AG09309 (cell line): ENCODE measurements at places on chromosomes 4 and X.

- no peak for DNase-seq
Observed at GRCh38 chr4:106268786-106269185, 47.2 kb downstream of the TBCK start.

DNA sequence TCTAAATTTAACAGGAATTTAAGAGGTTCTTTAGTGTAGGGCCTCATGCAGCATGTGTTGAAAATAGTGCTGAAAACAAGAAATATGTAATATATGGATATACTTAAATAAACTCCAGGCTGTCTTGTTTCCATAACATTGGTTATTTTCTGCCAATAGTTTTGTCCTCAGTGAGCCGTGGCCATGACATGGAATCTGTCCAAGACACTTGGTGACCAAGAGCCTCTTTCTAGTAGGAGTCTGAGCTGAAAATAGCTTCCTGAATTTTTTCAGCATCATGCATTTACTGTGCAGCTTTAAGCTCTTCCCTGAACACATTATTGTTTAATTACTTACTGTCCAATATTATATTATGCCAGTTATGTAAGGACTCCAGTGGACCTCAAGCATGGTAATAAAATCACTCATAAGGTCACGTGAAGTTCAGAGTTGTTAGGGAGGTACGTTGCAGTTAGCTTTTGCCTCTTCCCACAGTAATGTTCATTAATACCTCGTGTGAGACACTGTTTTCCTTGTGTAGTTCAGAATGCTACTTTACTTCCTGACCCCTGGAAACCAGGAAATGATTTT lies 488.2 kb downstream of the GRID2 start:
- no peak for DNase-seq

DNA sequence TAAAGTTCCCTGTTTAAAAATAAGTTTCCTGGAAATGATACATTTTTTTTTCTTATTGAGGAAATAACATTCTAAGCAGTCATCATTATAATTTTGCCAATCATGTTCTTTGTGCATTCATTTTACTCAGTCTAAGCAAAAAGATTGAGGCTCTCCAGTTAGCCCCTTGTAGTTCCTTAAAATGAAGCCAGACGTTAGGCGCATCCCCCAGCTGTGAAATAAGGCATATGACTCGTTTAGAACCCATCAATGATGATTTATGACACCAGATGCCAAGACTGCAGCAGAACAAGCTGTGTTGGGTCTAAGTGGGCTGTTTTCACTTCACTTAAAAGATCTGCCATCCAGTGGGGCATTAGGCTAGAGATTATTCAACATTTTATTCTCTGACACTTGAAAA lies 17.0 kb downstream of the PDGFC start:
- DNase-seq = no peak

GRCh38 chr4:117577686-117578311 lies 456.5 kb upstream of the NDST3 start:
- DNase-seq = no peak
